T-helper 2 cell (primary cell): ENCODE measurements at places on chromosomes 4 and X.

- DNase-seq: no peak
Measured at GRCh38 chr4:129645461-129645860, 549.5 kb downstream of the C4orf33 start.

DNA sequence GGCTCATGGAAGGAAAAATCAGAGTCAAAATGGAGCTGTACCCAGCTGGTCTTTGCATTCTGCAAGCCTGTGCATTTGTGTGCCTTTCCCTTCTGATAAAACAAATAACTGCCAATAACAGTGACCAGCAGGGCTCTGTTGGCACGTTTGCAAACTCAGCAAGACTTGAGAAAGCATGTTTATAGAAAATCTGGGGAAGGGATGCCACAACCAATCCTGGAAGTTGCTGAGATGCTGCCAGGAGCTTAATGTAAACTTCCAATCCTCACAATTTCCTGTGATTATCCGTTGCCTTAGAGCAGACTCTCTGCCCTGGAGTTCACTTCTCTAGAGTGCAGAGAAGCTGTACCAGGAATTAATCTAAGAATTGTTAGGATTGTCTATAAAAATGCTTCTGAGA, 6.9 kb upstream of the ANXA3 start:
- no peak for DNase-seq

GRCh38 chr4:48766131-48766792, 13.8 kb downstream of the FRYL start:
- DNase-seq: no peak

- no peak for DNase-seq
Measured at GRCh38 chr4:180870623-180871022, 1372.6 kb upstream of the TENM3 start.

GRCh38 chrX:39813631-39814277, 284.0 kb downstream of the BCOR start:
- no peak for DNase-seq
